ENCODE measurements at places on chromosomes 4 and X.
A peak's percentile ranks its signal among the peaks of the same experiment; 100 is the strongest.

DNA sequence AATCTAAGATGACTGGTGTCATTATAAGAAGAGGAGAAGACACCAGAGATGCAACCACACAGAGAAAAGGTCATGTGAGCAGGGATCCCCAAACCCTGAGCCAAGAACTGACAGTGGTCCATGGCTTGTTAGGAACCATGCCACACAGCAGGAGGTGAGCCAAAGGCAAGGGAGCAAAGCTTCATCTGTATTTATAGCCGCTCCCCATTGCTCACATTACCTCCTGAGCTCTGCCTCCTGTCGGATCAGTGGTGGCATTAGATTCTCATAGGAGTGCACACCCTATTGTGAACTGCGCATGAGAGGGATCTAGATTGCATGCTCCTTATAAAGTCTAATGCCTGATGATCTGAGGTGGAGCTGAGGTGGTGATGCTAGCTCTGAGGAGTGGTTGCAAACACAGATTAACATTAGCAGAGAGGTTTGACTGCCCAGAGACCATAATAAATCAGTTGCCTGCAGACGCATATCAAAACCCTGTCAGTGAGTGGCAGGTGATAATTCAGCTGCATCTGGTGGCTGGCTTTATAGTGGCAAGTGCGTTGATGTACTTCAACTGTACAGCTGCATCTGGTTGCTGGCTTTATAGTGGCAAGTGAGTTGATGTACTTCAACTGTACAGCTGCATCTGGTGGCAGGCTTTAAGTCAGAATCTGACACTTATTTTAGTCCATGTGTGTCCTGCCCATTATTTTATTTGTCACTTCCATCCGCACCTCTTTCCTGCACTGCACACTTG, 19.8 kb upstream of the CXCL2 start:
- DNase-seq, result no peak

GRCh38 chrX:78945186-78945912, at the start of gene P2RY10:
Gene P2RY10 (plus strand): TSS chrX:78945391. CDS start chrX:78960521, 15,130 bp downstream.
- no peak for DNase-seq

GRCh38 chrX:24846550-24847150, 152.9 kb downstream of the POLA1 start:
- peak; percentile 69 for DNase-seq

- DNase-seq, result peak; percentile 69
These were observed 20.5 kb downstream of the ARSJ start for GRCh38 chr4:113958766-113959538.

DNA sequence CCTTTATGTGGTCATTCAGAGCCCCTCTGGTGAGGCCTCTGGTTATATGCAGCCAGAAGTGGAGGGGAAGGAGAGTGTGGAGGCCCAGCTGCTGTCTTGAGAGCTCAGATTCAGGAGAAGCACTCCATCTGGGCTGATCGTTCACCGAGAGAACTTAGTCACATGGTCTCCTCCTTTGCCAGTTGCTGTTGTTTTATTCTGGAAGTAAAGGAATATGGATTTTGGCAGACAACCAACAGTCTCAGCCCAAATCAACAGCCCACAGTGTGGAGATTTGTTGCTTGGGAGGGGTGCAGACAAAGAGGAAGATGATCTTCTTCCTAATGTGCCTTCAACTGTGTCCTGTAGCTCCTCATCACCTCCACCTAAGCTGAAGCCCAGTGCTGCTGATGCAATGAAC, 355.4 kb downstream of the ANK2 start:
- DNase-seq, result no peak

GRCh38 chr4:56728512-56728911, 47.4 kb upstream of the HOPX start:
- DNase-seq, result peak; percentile 3

All from NCI-H748 treated with DMSO at 0.1 percent for 48 hours (cell line).